ENCODE measurements at places on chromosomes 11 and 22.

GRCh38 chr22:22907551-22908494 lies 20.2 kb downstream of the IGLL5 start:
- H3K27me3 ChIP-seq, result no peaks in the 10 kb centered on the region
- DNase-seq, result no peak
- H3K4me1 ChIP-seq, result peaks cover 20% of the 10 kb centered on the region
- no peak overlapping the region for H3K4me3 ChIP-seq

DNA sequence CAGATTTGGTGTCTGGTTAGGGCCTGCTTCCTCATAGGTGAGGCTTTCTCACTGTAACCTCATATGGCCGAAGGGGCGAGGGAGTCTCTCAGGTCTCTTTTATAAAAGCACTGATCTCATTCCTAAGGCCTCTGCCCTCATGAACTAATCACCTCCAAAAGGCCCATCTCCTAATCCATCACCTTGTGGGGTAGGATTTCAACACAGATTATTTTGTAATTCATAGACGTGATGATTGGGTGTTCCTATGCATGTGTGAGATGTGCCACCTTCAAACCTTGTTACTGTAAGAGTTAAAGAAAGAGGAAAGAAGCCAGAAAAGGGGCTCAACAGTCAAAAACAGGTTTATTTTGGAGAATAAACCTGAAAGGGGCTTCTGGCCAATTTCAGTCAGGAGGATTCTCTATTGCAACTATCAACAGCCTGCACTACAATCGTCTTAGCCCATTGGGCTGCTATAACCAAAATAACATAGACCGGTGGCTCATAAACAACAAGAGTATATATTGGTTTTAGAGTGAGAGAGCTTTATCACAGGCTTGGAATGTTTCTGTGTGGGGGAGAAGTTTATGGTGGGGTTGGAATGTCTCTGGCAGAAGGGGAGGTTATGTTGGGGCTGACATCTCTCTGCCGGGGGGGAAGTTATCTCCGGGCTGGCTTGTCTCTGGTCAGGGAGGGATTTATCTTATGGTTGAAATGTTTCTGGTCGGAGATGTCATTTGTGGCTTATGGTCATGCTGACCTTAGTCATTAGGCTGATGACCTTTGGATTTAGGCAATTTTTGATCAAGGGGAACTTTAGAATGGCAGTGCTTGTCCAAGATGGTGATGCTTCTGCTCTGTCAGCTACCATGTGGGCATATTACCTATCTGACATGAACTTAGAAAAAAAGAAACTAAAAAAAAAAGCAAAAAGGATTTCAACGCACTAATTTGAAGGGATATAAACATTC lies 35.1 kb downstream of the CSF2RB start:
- H3K36me3 ChIP-seq, result no peaks in the 10 kb centered on the region
- H3K4me1 ChIP-seq, result no peaks in the 10 kb centered on the region
- H3K27me3 ChIP-seq, result 0 out of 2 replicates have a peak, but pooled peaks cover 4% of the 10 kb centered on the region
- no peak overlapping the region for H3K27ac ChIP-seq

DNA sequence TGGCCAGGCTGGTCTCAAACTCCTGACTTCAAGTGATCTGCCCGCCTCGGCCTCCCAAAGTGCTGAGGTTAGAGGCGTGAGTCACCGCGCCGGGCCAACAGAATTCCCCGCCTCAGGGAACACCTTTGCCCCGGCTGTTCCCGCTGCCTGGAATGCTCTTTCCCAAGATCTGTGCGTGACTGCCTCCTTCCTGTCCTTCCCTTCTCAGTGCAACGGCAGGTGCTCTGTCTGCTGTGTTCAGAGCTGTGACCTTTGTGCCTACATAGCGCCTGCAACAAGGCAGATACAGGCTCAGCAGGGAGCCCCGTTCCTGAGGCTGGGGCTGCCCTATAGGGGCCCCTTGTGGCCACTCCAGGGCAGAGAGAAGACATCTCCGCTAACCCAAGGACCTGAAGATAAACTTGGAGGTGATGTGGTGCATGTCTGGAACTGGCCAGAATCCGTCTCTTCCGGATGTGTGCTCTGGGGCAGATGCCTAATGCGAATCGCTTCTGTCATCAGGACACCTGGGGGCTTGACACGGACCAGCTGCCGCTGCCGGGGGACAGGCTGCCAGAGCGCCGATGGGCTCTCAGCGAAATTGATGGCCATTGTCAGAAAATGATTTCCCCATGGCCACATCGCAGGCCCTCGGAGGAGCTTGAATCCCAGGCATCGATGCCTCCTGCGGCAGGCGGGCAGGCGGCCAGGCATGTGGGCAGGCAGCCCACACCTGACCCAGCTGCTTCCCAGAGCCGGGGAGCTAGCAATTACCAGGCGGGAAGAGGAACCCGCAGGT lies 43.5 kb upstream of the TCF20 start:
- no peaks in the 10 kb centered on the region for H3K36me3 ChIP-seq
- peaks cover 6% of the 10 kb centered on the region for H3K4me1 ChIP-seq
- 0 out of 2 replicates have a peak, but pooled peaks cover 9% of the 10 kb centered on the region for H3K27me3 ChIP-seq
- H3K27ac ChIP-seq, result no peak overlapping the region
- no peak overlapping the region for H3K4me3 ChIP-seq

DNA sequence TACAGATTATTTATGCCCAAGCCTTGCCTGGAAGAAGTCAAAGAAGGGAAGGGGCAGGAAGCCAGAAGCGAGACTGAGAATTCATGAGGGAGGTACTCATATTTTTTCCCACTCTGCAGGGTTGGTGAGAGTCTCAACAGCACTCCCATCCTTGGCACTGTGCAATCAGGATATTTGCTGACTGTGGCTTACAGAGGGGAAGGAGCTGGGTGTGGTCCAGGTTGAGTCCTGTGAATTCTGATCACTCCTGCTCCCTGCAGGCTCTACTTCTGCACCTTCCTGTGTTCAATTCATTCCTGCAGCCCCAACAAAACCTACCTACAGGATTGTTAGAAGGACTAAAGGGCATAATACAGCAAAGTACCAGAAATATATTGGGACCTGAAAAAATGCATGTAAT lies 530.5 kb downstream of the INSC start:
- no peak for DNase-seq
- no peak overlapping the region for H3K27ac ChIP-seq
- no peaks in the 10 kb centered on the region for H3K36me3 ChIP-seq
- H3K4me1 ChIP-seq, result no peaks in the 10 kb centered on the region
- peaks cover 7% of the 10 kb centered on the region for H3K27me3 ChIP-seq
- H3K4me3 ChIP-seq, result no peak overlapping the region

DNA sequence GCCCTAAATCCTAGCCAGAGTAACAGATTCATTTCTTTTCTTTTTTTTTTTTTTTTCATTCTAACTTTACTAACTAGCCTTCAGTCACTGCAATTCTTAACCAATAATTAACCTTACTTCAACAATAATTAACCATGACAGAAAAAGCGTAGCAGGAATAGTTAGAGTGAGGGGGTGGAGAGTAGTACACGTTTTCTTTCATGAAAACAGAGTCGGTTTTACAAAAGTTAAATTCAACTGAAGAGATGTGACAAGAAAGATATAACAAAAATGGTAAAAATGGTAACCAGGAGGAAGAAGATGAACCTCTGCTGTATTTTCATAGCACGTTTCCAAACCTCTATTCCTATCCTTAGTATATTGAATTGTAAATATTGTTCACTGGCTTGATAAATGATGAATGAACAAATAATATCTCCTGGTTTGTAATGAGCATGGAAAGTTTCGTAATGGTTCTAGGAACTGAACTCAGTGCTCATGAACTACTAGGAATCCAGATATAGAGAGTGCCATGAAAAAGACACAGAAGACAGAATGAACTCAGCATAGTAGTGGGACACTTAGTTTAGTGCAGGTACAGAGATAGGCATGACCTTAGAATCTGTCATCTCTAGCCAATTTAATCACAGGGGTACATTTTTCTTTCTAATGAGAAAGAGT lies 116.5 kb upstream of the ANO5 start:
- H3K36me3 ChIP-seq, result no peaks in the 10 kb centered on the region
- no peak for DNase-seq
- H3K27ac ChIP-seq, result no peak overlapping the region
- peaks cover 26% of the 10 kb centered on the region for H3K4me1 ChIP-seq
- H3K27me3 ChIP-seq, result no peaks in the 10 kb centered on the region

- H3K4me1 ChIP-seq, result peaks cover 17% of the 10 kb centered on the region
- peak overlapping the region; percentile 53 for H3K27ac ChIP-seq
- DNase-seq, result no peak
- H3K27me3 ChIP-seq, result no peaks in the 10 kb centered on the region
Observed at GRCh38 chr11:77884186-77884828, 63.4 kb downstream of the AAMDC start.

- no peaks in the 10 kb centered on the region for H3K4me1 ChIP-seq
- H3K4me3 ChIP-seq, result no peak overlapping the region
- H3K36me3 ChIP-seq, result no peaks in the 10 kb centered on the region
- no peak for DNase-seq
Observed at GRCh38 chr11:36724742-36725385, 126.8 kb upstream of the RAG2 start.

- DNase-seq, result no peak
- H3K27me3 ChIP-seq, result peaks cover 5% of the 10 kb centered on the region
- no peak overlapping the region for H3K27ac ChIP-seq
- no peaks in the 10 kb centered on the region for H3K4me1 ChIP-seq
Observed at GRCh38 chr11:69731110-69731509, 27.3 kb upstream of the FGF19 start.

DNA sequence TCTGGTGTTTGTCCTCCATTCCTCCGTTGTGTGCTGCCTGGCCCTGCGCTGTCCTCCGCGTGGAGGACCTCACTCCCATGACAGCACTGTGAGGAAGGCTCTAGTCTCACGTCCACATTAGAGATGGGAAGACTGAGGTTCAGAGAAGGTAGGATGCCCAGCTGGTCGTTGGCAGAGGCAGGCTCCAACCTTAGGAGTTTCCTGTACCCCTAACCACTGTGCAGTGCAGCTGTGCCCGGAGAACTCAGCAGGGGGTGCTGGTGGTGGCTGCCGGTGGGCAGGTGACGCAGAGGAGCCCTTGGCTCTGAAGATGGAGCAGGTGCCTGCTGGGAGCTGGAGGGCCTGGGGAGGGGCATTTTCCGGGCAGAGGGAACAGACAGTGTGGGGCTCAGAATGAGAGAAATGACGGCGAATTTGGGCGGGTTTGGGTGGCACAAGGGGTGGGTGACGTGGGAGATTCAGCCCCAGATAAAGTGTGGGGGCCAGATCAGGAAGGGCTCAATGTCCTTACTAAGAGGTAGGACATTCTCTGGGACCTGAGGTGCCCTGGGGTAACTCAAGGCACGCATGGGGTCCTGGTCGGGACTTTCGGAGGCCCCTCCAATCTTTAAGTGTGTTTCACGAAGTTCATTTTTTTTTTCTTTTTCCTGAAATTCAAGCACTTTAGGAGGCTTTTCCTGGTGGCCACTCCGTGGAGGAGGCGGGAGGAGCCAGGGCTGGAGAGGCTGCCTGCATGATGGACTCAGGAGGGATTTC lies 535.0 kb downstream of the TBC1D22A start:
- H3K4me3 ChIP-seq, result no peak overlapping the region
- H3K27me3 ChIP-seq, result no peaks in the 10 kb centered on the region
- H3K4me1 ChIP-seq, result no peaks in the 10 kb centered on the region

DNA sequence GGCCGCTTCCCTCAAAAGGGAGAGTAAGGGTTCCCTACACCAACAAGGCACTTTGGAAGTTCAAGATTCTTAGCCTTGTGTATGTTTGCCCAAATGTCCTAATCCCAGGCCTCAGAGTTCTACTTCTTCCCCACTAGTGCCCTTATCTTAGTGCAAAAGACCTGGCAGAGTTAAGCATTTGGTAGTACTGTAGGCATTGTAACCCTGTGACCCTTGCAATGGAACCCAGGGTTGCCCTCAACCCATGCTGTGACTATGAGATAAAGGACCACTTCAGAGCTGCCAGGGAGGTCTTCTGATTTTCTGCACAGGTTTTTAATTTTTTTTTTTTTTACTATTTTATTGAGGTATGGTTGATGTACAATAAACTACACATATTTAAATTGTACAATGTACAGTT lies 65.1 kb downstream of the C11orf65 start:
- no peak overlapping the region for H3K4me3 ChIP-seq
- H3K27ac ChIP-seq, result no peak overlapping the region
- DNase-seq, result no peak
- no peaks in the 10 kb centered on the region for H3K27me3 ChIP-seq
- no peaks in the 10 kb centered on the region for H3K4me1 ChIP-seq

GRCh38 chr11:114082415-114082748 lies 22.9 kb downstream of the ZBTB16 start:
- H3K4me3 ChIP-seq, result no peak overlapping the region
- no peaks in the 10 kb centered on the region for H3K36me3 ChIP-seq
- no peak for DNase-seq

DNA sequence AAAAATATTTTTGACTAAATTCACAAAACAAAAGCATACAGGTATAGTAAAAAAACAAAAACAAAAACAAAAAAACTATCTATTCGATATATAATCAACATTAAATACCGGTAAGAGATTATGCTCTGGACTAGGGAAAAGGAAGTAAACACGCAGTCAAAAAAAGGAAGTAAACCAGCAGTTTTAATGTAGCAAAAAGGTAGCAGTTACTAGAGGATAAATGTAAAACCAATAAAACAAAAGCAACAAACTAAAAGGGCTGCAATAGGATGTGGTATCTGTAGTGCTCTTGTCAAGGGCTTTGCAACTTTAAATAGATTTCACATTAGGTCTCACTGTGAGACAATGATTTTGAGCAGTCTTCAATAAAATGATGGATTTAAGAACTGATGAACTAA lies 2.4 kb downstream of the TRIM22 start:
- H3K4me3 ChIP-seq, result no peak overlapping the region
- peaks cover 7% of the 10 kb centered on the region for H3K4me1 ChIP-seq
- H3K27ac ChIP-seq, result no peak overlapping the region
- H3K36me3 ChIP-seq, result no peaks in the 10 kb centered on the region
- no peaks in the 10 kb centered on the region for H3K27me3 ChIP-seq
- DNase-seq, result no peak

DNA sequence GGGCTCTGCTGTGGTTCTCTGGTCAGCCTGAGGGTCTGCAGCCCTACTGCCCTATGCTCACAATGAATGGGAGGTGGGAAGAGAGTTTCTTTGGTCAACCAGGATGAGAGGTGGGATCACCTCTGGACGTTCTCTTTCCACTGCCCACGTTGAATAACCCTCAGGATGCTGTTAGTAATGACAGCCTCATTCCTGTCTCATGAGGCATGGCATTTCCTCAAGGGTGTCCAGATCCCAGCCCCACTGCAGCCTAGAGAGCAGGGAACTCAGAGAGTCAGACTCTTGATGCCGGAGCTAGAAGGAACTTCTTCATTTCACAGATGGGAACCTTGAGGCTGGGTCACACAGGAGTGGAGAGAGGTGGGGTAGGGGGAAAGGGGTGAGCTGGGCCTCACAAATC lies 196.0 kb downstream of the CEP164 start:
- no peak for DNase-seq
- no peak overlapping the region for H3K27ac ChIP-seq
- H3K4me3 ChIP-seq, result no peak overlapping the region
- H3K4me1 ChIP-seq, result peaks cover 11% of the 10 kb centered on the region

DNA sequence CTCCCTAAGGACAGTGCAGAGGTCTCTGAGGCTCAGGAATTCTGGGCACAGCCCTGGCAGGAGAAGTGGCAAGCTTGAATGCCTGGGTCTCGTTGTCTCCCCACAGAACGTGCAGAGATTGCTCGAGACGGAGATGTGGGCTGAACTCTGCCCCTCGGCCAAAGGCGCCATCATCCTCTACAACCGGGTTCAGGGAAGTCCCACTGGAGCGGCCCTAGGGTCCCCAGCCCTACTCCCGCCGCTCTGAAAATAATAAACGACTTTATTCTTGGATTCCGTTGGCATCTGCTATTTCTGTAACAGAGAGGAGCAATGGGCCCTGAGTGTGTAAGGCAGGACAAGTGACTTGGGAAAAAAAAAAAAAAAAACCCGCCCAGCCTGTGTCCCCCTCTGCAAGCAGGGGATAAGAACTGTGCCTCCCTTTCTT lies 591 bp upstream of the DNAJC4 start:
- no peak overlapping the region for H3K4me3 ChIP-seq
- no peaks in the 10 kb centered on the region for H3K36me3 ChIP-seq
- peaks cover 2% of the 10 kb centered on the region for H3K4me1 ChIP-seq
- no peak for DNase-seq
- H3K27me3 ChIP-seq, result no peaks in the 10 kb centered on the region
